Cerebellar cortex (tissue), 1 donor: ENCODE measurements at places on chromosomes 2 and 18.

DNA sequence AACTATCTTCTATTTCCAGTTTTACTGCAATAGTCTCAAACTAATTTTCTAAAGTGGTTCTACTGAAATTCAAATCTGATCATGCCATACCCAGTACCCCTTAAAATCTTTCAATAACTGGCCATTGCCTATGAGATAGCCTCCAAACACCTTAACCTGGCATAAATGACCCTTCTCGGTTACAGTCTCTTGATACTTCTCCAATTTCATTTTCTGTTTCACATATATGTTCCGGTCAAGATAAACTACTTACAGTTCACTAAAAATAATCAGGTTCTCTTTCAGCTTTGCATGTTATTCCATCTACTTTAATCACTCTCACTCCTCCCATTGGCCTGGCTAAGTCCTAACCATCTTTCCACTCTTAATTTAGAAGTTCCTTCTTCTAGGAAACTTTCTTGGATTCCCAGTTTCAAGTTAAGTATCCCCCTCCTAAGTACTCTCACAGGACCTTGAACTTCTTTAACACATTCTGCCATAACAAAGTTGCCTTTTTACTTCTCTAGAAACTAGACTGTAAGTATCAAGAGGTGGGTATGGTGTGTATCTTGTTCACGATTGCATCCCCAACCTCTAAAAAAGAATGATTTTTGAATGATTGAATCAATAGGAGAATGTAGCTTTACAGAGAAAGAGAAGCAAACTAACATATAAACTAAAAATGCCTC is 110.2 kb upstream of the RBBP8 start:
- no peak for DNase-seq

DNA sequence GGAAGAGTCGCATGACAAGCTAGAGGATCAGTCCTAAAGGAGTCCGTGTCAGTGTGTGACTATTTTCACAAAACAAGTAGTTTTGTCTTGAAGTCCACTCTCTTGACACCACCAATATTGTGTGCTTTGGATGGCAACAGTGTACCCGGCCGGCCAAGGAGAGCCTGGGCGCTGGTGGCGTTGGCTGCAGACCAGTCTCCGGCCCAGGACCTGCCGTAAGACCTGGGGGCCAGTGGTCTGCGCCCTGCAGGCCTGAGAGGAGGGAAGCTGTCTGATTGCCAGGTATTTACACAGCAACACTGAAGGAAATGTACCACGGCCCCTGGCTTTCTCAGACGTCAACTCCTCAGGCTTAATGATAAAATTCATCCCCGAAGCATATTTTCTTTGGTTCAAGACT is 472.4 kb upstream of the SALL3 start:
- no peak for DNase-seq

- DNase-seq = no peak
These were observed 16.6 kb downstream of the DPP4 start for GRCh38 chr2:162057426-162057825.

DNA sequence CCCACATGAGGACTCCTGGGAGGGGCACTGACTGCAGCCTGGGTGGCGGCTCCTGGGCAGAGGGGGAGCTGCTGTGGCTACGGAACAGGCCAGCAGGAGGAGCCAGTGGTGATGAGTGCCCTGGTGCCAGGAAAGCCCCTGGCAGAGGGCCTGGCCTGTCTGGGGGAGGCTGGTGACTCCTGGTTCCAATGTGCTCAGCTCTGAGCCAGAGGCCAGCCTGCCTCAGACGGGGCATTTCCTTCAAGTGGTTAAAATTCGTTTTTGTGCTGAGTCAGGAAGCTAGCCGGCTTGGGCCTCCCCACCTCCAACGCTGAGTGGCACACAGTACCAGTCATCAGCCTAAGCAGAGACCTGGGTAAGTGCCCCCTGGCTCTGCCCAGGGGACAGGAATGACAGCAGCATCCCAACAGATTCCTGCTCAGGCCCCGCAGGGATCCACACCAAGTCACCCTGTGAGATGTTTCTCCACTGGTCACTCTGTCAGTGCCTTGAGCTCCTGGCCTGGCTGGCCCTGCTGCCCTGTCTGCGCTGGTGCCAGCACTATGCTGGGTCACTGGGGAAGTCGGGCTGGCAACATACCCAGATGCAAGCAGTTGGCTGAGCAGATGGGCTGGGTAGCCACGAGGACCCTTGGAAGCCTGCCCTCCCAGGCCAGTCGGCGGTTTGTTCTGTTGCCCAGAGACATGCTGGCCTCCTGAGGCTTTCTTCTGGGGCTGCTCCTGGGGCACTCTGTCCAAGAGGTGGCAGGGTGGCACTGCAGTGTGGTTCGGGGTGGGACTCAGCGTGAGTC is 7.1 kb upstream of the KLF11 start:
- peak; percentile 93 for DNase-seq
